ENCODE measurements at places on chromosomes 5 and 9. TPM values are rescaled to one million over a fixed set of nuclear protein-coding genes. Genes with fewer than 3 reads are reported as not detected.

Gene SPTAN1
- 292 TPM for total RNA-seq

- DNase-seq = no peak
These were observed 9.9 kb downstream of the AK1 start for GRCh38 chr9:127867356-127868277.

Gene MELK
- 2.9 TPM for total RNA-seq

- no peak for DNase-seq
These were observed 33.0 kb downstream of the TBCA start for GRCh38 chr5:77743181-77743580.

GRCh38 chr5:124649491-124650146, 96.8 kb downstream of the ZNF608 start:
- DNase-seq = no peak

- DNase-seq = no peak
These were observed 6.5 kb upstream of the FGF1 start for GRCh38 chr5:142692321-142692894.

- DNase-seq = no peak
These were observed 7.2 kb upstream of the SNX30 start for GRCh38 chr9:112743216-112743836.

Gene MYMK
- total RNA-seq = not detected

DNA sequence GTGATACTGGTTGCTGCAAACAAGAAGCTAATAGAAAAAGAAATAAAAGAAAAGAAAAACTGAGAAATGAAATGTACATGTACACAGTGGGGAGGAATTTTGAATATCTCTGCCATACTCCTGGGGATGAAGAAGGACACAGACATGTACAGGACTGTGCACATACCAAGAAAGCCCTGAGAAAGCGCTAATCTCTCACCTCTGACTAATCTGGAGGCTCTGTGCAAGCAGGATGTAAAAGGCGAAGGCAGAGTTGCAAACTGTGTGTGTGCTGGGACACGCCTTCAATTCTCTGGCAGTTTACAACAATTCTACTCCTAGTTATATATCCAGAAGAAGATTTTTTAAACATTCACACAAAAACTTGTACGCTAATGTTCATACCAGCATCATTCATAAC, 211.4 kb downstream of the KIAA0825 start:
- no peak for DNase-seq

DNA sequence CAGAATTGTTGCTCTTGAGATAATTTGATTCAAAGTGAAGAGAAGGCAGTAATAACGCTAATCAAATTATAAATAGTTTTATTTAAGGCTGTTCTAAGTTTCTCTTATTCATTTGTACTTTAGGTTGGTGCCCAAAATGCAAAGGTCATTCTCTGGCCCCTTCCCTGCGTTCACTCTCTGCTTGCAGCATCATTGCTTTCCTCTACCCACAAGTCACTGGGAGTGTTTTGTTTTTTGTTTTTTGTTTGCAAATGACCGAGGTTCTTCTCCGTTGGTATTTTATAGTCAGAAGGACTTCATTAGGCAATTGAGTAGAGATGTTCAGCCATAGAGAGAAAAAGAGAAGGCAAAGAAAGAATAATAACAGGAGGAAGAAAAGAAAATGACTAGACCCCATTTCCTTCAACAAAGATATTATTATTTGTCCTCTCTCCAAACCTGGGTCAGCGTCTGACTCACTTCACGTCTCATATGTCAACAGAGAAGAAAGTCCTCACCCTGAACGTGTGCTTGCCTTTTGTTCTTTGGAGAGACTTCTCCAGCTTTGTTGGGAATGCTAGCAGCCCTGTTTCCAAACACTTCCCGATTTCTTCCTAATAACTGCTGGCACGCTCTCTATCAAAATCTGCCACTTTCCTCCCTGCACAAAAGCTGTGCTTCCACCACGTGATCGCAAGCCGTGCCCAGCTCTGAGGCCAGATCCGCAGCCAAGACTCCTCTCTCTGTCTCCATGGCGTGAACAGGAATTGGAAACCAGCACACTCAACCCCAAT, 119.8 kb downstream of the EBF1 start:
- DNase-seq = no peak

Gene OR1Q1
- not detected for total RNA-seq

Gene FAM169A
- total RNA-seq = 0.98 TPM

Gene ELOVL7
- total RNA-seq = 3.9 TPM

DNA sequence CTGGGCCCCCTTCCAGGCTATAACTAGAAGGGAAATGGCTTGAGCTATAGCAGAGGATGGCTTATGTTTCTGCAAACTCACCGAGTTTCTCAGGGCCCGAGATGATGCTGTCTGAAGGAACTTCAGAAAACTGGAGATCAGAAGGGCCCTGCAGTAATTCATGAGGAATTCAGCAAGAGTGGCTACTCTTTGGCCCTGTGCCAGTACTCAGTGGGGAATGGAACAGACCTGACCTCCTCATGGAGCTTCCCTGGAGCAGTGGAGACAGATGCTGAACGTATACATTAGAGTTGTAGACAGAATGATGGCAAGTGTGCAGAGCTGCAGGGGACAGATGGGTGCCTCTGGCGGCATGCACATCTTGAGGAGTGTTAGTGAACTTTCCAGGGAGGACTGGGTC, 17.3 kb upstream of the SMIM32 start:
- no peak for DNase-seq

Gene PFDN1
- 94.8 TPM for total RNA-seq

Gene STC2
- 2.9 TPM for total RNA-seq

Gene RORB
- 2.7 TPM for total RNA-seq

DNA sequence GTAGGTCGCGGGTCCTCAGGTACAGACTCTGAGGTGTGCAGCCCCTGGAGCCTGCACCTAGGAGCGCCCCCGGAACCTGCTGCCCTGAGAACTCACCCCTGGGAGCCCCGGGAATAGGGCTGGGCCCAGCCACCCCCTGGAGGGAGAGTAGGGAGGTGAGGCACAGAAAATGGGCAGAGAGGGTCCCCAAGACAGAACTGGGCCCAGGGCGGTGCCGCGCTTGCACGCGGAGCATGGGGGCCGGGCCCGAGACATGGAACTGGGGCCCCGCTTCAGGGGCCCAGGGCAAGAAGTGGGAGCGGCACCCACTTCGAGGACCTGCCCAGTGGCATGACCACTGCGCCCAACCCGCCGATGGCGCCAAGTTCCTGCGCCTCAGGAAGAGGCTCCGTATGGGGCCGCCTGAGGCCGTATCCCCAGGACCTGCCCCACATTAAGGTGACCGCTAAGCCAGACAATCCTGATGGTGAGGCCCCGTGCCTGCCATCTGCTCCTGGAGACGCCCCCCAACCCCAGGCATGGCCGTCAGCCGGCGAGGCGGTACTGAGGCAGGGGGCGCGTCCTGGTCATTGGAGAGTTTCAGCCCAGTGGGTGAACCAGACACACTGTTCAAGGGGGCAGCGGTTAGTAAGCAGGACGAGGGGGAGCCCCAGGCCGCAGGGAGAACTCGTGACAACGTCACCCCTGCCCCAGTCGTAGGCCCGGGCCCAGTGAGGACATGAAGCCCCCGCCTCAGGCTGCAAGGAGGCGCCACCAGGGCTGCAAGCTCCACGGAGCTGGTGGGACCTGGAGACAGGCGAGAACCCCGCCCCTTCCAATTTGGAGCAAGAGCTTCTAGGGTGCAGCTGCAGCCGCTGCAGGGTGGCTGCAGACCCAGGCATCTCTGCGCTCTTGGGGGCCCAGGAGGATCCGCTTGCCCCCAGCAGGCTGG, 89.5 kb upstream of the PUM3 start:
- DNase-seq = no peak

DNA sequence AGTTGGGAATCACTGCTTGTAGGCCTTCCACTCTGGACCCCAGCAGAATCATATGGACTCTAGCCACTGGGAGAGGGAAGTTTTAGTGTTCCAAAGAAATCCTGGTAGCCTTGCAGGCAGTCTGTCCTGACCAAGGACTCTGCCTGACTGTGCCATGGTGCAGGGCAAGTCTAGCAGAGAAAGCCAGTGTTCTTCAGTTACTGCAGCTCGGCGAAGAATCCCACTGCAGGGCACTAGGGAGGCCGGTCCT, 20.3 kb upstream of the MATR3 start:
- DNase-seq = no peak

DNA sequence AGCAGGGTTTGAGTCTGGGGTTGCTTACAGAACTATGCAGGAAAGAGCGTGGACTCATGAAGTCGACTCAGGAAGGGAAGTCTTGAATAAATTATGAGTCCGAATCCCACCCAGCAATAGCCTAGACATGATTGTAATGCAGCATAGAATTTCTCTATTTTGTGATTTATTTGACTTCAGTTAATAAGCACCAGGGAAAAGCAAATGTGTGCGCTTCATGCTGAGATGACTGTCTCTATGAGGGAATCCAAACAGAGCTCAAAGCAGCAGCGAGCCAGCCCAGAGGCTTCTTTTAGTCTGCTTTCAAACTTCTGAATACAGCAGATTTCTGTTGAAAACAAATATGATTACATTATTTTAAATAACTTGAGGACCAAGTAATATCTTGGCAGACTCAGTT, 188.0 kb downstream of the SEMA6A start:
- DNase-seq = no peak

Gene MCC
- 47.9 TPM for total RNA-seq

GRCh38 chr5:144195448-144195847, 24.8 kb downstream of the KCTD16 start:
- DNase-seq = no peak

GRCh38 chr5:138883211-138883610, 8.1 kb upstream of the LRRTM2 start:
- DNase-seq = no peak

- DNase-seq = no peak
These were observed 9.1 kb downstream of the DIPK1B start for GRCh38 chr9:136721339-136722092.

DNA sequence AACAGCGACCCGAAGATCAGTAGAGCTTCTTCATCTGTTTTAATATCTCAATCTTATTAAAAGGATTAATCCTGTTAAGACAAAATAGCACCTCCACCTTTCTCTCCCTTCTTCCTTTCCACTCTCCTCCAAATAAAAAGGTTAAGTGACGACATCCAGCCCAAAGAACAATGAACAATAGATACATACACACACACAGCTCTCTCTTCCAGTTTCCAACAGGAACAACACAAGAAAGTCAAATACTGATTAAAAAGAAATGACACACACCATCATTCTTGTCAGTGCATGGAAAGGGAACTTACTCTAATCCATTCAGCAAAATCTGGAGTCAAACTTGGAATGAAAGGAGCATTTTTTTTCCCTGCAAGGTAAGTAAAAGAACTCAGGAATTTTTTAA, 2.8 kb downstream of the ARL15 start:
- DNase-seq = no peak

Gene CFAP77
- total RNA-seq = not detected

Gene CCNO
- not detected for total RNA-seq

DNA sequence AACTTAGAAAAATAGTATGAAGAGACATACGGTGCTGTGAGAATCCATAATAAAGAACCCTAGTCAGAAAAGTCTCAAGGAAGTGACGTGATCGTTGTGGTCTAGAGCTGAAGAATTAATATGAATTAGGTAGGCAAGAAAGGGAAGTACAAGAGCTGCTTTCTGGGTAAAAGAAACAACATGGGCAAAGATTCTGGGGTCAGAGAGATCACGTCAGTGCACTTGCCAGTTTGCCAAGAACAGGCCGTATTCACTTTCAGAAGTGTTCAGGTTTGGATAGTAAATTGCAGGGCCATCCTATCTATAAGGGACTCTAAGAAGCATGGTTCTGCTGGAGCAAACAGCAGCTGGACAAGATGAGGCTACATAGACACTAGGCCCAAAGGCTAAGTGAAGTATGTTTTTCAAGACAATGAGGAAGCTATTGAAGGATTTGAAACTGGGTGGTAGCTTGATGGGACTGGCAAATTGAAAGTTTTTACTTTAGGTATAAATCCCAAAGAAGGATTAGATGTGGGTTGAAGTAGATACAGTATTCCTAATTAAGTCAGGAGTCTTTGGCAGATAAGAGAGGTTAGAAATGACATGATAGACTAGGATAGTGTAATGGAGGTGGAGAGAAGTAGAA, 4.8 kb upstream of the CHD1 start:
- no peak for DNase-seq

Gene GMCL2
- not detected for total RNA-seq

GRCh38 chr5:41878643-41879478, 8.6 kb upstream of the OXCT1 start:
- DNase-seq = no peak

Gene SERF1A
- total RNA-seq = 7.6 TPM

Gene SCGB3A2
- not detected for total RNA-seq

Gene FAXDC2
- 35.4 TPM for total RNA-seq

DNA sequence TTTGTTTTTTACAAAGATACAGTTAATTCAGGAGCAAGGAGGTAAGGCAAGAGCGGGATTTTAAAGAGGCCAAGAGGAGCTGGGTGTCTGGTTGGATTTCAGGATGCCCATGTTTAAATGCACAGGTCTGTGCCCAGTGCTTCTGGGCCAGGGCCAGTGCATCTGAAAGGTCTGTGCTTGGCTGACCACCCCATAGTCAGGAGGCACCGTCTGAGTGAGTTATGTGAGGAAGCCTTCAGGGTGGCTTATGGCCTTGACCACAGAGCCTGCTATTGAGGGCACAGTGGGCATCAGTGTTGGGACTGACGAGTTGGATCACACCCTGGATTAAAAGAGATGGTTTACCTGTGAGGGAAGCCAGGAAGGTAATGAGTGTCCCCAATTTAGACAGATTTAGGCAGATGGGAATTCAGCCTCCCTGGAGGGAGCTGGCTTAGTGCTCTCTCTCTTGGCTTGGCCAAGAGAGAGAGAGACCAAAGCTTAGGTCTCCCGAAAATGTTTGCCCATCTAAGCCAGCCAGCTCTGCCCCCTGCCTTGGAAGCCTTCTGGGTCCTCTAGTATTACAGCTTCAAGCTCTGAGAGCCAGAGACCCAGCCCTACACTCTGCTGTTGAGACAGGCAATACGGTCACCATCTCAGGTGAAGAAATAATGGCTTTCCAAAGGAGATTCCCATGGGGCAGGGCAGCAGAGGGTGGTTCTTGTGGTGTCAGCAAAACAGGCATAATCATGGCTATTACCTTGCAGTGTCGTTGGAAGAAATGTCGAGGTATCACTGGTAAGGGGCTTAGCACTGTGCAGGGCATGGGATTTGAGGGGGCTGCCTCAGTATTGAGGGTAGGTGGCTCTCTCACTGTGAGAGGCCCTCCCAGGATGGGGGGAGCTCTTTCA, 68.6 kb downstream of the RGS3 start:
- DNase-seq = no peak
